ENCODE measurements at places on chromosomes 11 and 22. TPM values are rescaled to one million over a fixed set of nuclear protein-coding genes. Genes with fewer than 3 reads are reported as not detected.

DNA sequence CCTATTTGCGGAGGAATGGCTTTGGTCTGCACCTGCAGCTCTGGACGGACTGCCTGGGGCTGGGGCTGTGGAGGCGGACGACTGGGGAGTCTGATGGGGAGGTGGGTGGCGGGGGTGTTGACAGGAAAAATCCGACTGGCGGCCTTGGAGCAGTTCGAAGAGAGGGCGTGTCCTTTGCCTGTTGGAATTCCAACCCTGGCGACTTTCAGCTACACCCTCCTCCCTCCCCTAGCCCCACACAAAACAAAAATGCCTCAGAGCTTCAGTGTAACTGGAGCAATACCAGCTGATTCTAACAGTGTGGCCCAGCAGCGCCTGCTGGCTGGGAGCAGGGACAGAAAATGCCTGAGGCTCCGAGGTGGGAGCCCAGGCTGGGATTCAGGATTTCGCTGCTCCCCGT, 85.4 kb downstream of the ATXN10 start:
- DNase-seq = peak; percentile 50

DNA sequence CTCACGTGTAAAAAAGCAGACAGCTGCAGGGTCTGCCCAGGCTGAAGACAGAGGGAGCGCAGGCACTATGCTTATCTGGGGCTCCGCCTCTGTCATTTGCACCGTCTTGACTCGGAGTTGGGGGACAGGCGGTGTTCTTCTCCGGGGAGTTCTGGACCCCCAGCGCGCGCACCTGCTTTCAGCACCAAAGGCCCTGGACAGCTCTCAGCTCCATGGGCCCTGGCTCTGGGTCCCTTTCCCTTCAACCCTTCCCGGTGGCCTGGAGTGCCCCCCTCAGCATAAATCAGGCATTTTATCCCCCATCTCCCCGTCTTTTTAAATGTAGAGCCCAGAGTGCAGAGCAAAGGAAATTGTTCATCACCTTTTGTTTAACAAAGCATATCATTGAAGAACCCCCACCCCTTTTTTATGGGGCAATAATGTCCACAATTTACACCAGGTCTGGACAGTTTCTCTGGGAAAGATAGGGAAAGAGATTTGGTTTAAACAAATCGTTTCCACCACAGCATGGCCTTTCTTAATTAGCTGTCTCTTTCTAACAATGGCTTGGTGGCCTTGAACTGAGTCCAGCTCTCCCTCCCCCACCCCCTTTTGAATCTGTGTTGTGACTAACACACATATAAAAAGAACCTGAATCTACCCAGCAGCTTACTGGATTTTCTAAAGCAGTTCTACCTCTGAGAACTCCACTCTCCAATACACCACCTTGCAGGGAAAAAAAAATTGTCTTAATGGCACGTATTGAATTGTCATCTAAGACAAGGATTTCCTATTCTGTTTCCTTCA, 1.7 kb downstream of the SEZ6L start:
- peak; percentile 40 for DNase-seq

TRIM48 gene
- not detected for total RNA-seq

DNA sequence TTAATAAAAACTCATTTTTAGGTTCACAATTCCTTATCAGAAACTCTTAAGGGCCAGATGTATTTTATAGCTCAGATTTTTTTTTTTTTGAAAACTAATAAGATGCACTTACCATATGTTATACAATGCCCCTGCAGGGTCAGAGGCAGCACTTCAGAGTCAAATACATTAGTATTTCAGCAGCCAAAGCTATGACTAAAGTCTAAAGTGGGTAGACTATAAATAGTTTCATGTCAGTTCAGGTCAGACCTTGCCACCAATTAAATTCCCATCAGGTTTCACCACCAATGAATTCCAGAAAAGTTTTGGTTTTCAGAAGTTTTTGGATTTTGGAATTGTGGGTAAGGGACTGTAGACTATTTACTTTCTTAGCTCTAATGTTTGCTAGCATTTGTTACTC, 75.9 kb downstream of the FAM83F start:
- no peak for DNase-seq

DNA sequence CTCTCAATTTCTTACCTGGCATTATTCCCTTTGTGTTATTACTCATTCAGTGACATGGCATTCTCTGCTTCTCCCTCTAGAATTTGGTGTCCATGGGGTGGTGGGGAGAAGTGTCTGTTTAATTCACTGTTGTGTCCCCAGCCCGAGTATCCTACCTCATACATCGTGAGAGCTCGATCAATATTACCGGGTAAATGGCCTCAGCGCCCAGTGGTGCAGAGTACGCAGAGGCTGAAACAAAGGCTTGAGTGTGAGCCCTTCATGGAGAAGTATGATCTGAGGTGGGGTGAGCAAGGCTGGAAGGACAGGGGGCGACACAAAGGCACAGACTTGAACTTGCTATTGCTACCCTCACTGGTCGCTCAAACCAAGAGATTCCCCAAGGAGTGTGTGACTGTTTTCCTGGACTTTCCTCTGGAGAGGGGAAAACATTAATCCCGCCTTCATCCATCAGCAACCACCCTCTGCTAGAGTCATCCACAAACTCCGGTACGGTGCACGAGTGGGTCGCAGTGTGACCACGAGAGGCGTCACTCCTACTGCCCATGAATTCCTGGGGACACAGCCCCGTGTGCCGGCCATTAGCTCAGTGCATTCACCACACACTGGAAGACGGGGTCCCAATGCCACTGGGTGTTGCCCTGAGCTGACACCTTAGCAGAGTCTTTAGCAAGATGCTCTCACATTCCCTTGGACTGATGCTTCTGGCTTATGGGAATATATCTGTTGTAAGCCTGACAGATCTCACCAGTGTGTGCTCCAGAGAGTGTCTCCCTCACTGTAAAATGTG, 35.0 kb upstream of the CCND1 start:
- DNase-seq = no peak

DNA sequence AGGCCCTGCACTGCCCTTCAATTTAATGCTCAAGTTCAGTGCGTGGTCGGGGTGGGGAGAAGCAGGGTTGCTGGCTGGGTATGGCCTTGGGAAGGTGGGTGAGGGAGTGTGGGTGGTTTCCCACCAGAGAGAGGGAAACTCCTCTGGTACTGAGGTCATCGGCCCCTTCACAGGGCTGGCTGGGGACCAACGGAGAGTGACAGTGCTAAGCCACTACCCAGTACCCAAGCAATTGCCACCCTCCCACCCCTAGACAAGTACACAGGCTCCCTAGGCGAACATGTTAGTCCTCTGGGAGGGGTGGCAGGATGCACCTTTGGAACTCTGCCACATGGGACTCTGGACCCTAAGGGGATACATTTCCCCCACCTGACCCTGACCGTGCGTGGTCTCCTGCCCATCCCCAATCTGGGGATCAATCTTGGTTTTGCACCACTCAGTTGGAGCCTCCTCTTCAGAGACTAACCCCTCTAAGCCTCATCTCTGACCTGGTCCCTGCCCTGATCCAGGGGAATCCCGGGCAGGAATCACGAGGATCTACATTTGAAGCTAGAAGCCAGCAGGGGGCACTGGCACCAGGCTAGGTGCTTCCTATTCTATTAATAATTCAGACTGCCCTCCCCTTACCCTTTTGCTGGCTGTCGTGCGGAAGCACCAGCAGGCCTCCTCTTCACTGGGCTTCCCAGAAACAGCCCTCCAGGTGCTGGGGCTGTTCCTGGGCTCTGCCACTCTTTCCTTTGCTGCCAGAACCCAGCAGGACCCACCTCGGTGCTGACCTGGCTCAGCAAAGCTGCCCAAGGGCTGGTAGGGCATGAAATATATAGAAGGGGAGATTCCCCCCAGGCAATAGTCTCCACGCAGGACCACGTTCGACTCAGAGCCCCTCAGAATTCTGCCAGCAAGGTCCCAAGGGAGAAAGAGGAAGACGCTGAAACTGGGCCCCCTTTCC, 377.7 kb downstream of the TENM4 start:
- DNase-seq = no peak

GRCh38 chr11:102776454-102776853, 4.0 kb downstream of the MMP10 start:
- DNase-seq = no peak

OR52N1 gene
- not detected for total RNA-seq

VPS37C gene
- 14.3 TPM for total RNA-seq

DNA sequence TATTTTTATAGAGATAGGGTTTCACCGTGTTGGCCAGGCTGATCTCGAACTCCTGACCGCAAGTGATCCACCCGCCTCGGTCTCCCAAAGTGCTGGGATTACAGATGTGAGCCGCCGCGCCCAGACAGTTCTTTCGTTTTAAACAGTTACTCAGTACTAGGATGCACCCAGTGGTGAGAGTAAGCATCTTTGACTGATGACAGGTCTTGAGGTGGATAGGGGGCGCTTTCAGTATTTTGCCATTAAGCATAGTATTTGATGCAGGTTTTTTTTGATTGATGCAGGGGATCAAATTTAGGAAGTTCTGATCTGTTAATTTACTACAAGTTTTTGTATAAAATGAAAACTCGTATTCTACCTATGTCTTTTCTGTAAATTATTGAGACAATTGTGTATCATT, 13.2 kb upstream of the TRIM34 start:
- no peak for DNase-seq

DNA sequence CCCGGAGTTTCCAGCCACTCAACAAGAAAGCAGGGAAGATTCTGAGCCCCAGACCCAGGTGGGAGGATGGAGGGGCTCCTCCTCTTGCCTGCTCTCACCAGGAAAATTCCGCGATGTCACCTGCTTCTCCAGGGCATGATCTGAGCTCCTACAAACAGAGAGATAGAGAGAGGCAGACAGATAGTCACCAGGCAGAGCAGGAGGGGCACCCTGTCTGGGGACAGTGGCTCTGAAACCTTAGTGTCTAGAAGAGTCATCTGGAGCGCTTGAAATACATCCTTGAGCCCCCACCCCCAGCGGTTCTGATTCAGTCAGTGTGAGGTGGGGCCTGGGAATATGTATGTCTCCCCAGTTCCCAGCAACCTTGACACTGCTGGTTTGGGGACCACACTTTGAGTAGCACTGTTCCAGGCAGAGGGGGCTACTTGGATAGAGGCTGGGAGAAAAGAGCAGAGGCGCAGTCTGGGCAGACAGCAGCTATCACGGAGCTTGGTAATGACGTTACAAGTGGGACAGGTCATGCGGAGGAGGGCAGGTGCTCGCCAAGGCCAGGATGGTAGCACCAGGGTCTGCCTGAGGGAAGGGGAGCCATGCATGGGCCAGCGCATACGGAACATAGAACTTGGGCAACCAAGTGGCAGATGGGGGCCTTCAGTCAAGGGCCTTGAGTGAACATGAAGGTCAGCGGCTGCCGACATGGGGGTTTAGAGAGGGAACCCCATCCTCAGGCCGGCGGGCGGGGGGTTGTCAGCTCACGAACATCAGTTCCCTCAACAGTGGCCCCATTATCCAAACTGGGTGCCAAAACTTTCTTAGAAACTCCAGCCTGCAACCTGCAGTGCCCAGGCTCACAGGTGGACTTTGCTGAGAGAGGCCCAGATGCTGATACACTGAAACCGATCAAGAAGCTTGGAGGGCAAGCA, 60.9 kb upstream of the MYEOV start:
- DNase-seq = no peak

- DNase-seq = no peak
These were observed 1.1 kb downstream of the MTA2 start for GRCh38 chr11:62600367-62601121.

CLCF1 gene
- 0.27 TPM for total RNA-seq

ALX4 gene
- 0.03 TPM for total RNA-seq

SLC22A6 gene
- total RNA-seq = not detected

DNA sequence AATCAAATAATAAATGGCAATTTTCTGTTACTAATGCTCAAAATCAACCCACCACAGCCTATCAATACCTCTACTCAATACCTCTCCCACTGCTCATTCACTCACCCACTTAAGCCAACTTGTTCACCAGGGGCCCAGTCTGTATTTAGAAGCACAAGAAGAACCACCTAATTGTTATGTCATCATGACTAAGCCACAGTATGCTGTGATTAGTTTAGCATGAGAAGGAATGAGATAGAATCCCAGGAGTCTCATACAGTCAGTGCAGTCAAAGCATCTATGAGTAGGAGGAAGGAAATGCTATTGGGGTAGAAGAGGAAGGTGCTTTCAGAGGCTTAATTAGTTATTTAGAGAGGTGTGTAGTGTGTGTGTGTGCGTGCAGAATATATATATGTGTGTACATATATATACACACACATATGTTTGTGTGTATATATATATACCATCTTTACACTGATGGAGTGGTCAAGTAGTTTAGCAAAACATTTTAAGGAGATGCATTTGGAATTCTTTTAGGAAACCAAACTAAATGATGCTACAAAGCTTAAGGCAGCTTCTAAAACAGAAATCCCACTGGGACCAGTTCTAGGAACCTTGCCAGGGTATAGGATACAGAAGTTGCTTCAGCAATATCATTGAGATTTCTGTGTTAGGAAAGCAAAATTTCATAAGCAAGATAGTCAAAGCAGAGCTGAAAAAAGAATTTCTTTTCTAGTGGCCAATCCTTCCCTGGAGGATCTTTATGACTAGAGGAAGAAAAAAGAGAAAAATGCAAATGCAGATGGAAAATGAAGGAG, 27.5 kb downstream of the KCNA4 start:
- no peak for DNase-seq

GRCh38 chr11:115874843-115875242, 370.6 kb upstream of the CADM1 start:
- no peak for DNase-seq

DNA sequence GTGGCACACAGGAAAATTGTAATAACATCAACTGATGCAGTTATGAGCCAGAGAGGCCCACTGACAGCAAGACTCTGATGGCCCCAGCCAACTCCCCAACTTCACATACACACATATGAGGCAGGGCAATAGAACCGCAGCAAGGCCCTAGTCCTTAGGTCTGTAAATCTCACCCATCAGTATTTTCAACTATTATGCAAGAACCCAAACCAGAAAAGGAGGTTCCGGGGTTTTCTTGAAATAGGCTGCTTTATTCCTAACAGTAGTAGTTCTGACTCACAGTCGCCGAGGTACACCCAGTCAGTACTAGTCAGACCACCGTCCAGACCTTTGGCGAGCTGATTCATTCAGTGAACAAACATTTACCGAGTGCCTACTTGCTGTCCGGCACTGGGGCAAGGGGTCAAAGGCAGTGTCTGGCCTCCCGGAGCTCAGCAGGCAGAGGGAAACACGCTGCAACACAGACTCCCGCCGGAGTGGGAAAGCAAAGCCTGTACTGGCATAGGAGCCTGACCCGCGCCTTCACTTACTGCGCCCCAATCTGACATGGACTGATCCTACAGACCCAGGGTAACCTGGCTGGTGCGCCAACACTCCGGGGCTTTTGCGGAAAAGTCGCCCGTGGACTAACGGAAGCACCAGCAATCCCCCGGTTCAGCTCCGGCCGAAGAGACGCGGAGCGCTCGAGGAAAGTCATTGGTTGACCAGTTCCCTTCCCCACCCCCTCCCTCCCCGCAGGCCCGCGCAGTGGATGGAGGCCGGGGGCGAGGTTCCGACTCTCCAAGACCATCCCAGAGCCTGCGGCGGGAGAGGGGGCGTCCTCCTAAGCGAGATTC, 1.3 kb downstream of the PLEKHA7 start:
- peak; percentile 67 for DNase-seq

F2 gene
- 0.11 TPM for total RNA-seq

SLC22A8 gene
- not detected for total RNA-seq

Measured in Right ventricle myocardium superior (tissue), 1 donor.